Left ventricle myocardium inferior (tissue), 1 donor: ENCODE measurements at places on chromosomes 3 and 15.

- no peak for DNase-seq
Observed at GRCh38 chr3:50570508-50571279, 1.4 kb downstream of the HEMK1 start.

GRCh38 chr3:23928524-23928923 lies 11.6 kb downstream of the RPL15 start:
- DNase-seq: no peak

- DNase-seq: no peak
Observed at GRCh38 chr15:38554354-38554753, 10.3 kb downstream of the RASGRP1 start.

- DNase-seq: no peak
Observed at GRCh38 chr15:60264566-60264965, 133.2 kb downstream of the ANXA2 start.

DNA sequence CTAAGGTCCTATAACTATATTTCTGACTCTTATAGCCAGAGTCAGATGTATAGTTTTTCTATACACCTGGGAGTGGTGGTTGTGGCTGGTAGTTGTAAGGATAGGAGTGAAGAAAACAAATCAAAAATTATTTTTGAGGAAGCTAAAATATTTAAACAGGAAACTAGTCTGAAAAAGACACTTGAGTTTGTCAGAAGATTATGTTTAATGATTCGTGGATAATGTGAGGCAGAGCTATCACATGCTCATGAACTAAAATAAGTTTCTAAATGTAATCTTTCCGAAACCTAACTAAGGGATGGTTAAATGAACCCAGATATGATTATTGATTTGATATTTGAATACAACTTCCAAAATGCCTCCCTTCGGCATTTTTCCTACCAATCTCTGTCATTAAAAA lies 30.4 kb downstream of the GABRR3 start:
- no peak for DNase-seq

DNA sequence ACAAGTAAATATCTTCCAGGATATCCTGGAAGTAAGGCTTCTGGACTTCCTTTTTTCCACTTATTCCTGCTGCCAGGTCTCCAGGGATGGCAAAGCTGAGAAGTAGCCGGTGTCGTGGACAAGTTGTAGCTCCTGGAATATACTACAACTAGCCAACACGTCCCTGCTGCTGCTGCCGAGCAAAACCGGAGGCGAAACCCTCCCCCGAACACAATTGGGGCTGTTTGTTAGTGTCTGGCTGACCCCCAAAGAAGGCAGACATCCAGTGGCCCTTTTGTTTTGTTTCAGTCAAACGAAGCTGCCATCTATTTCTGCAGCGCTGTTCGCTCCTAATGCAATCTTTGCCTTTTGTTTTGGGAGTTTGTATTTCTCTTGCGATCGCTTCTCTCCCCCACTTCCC lies 45.3 kb upstream of the EIF5A2 start:
- DNase-seq: no peak

GRCh38 chr3:184328516-184328915 lies 8.9 kb upstream of the FAM131A start:
- no peak for DNase-seq

DNA sequence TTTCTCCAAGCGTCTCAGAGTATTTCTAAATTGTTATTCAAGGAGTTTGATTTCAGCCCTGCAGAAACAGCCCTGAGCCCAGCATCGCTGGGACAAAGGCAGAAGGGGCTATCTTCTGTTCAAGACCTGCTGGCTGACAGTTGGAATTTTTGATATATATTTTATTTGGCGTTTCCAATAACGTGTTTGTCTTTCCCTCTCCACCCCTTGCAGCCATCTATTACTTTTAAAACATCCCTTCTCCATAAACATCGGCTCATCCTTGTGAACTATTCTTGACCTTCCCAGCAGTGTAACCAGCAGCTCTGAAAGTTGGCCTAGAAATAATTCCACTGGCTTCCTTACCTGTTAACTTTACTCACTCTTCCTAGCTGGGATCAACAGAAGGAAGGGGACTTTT lies 5.5 kb upstream of the MEIS2 start:
- DNase-seq: no peak

DNA sequence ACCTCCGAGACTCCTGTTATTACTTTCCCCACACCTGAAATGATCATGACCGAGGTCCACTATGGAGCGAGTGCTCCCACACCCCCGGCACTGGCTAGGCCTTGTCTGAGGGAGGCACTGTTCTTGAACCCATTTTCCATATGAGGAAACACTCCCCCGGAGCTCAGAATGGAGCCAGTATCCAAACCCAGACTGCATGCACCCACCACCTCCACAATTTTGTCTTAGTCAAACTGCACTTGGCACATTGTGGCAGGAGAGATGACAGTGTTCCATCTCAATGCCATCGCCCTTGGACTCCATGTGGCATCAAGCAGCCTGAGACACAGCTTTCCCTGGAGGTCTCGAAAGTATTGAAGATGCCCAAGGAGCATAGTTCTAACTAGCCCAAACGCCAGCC lies 154.1 kb downstream of the NUP210 start:
- no peak for DNase-seq

DNA sequence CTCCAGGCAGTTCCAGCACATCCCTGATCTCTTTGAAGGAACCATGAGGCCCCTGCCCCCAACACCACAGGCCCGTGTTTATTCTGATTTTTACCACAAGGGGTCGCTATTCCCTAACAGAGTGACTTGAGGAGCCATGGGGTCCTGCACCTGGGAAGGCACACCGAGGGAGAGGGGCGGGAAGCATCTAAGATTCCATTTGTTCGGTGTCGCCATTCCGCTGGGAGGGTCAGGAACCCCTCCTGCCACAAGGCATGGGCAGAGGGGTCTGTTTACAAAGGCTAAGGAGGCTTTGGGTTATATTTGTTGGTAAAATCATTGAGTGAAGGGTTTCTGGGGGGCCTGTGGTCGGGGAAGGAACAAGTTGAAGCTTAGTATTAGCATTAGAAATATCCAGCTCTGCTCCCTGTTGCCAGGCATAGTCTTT lies 77.1 kb downstream of the WDR76 start:
- no peak for DNase-seq

GRCh38 chr15:80582816-80583423 lies 112.2 kb upstream of the ABHD17C start:
- DNase-seq: no peak

GRCh38 chr3:98650971-98651779 lies 57.8 kb upstream of the CPOX start:
- DNase-seq: no peak

DNA sequence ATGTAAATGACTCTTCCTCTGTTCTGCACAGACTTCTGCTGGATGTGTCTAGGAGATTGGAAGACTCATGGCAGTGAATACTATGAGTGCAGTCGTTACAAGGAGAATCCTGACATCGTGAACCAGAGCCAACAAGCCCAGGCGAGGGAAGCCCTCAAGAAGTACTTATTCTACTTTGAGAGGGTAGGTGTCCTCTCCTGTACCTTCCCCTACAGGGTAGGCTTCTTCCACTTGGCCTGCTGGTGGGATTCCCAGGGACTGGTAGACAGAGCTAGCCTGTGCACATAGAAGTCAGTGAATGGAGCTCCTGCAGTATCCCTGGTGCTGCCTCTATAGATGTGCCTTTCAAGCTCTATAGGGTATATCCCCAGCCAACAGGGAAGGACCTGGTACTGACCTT lies 10.6 kb upstream of the P4HTM start:
- DNase-seq: no peak

- no peak for DNase-seq
Observed at GRCh38 chr3:169658311-169658931, 5.1 kb downstream of the MECOM start.

DNA sequence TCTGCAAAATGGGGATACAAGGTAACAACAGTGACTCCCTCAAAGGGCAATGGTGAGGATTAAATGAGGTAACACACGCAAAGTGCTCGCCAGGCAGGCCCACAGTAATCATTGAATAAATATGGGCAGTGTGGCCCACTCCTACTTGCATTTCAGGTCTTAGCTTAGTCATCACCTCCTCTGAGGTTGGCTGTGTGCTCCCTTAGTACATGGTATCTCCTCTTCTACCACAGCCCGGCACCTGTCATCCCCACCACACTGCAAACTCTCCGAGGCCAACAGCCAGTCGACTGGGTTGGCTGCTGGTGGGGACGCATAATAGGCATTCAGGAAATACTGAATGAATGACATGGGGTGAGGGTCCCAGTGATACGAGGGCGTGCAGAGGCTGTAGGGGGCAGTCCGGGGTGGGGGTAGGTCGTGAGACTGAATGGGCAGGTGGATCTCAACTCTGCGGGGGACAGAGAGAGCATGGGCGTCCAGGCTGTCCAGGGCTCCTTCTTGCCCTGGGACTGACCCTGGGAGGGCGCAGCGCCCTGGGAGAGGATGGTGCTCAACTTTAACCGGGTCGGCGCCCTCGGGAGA lies 375 bp upstream of the MYZAP start:
- DNase-seq: no peak

DNA sequence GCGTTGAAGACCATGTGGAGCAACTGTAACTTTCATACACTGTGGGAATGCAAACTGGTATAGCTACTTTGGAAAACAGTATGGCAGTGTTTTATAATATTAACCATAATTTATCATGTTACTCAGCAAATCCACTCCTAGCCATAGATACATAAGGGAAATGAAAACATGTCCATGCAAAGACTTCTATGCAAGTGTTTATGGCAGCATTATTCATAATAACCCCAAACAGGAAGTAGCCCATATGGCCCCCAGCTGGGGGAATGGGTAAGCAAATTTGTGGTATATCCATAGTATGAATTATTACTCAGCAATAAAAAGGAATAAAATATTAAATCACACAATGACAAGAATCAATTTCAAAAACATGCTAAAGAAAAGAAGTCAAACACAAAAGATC lies 23.0 kb upstream of the GATA2 start:
- DNase-seq: no peak
